ENCODE measurements at places on chromosomes 1 and 21. TPM values are rescaled to one million over a fixed set of nuclear protein-coding genes. Genes with fewer than 3 reads are reported as not detected.
A peak's percentile ranks its signal among the peaks of the same experiment; 100 is the strongest.

The PAPPA2 gene
- total RNA-seq: 0.08 TPM

The FAAH gene
- 4.3 TPM for total RNA-seq

DNA sequence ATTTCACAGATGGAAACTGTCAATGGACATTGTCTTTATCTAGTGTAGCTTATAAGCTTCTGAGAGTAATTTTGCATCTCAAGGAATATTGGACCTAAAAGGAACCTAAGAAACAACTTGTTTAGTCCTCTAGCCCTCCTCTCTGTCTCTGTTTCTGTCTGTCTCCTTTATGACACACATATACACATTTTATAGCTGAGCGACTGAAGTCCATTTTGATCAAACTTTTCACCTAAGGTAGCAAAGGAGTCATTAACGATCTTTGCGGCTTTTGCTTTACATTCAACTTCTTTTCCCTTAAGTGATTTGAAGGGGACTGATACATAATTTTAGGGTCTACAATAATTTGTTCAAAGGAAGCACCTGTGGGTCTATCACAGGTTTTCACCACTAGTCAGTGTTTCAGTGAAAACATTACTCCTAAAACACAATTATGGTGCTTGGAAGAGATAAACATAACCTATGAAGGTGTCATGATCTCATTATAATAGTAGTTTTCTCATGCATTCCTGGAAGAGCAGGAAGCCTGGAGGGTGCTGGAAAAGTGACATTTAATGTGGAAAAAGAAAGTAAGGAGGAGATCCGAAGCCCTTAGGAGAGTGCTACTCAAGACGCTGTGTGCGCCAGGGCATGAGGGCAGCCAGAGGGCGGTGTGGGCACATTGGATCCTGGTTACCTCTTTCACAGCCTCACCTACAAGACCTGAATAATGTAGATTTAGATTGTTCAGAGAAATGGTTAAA lies 248.6 kb downstream of the DNM3 start:
- no peaks in the 10 kb centered on the region for H3K36me3 ChIP-seq
- H3K4me1 ChIP-seq: peaks cover 4% of the 10 kb centered on the region
- no peaks in the 10 kb centered on the region for H3K27me3 ChIP-seq
- peak; percentile 69 for DNase-seq

GRCh38 chr1:42350086-42350485 lies 15.1 kb upstream of the FOXJ3 start:
- no peak overlapping the region for H3K27ac ChIP-seq
- DNase-seq: no peak
- H3K4me1 ChIP-seq: no peaks in the 10 kb centered on the region

The VASH2 gene
- 0.48 TPM for total RNA-seq

- no peak overlapping the region for H3K4me3 ChIP-seq
- peaks cover 26% of the 10 kb centered on the region for H3K27me3 ChIP-seq
- H3K36me3 ChIP-seq: no peaks in the 10 kb centered on the region
- H3K27ac ChIP-seq: no peak overlapping the region
- no peaks in the 10 kb centered on the region for H3K4me1 ChIP-seq
Observed at GRCh38 chr1:37741130-37741529, 23.8 kb downstream of the EPHA10 start.

The EPHA2 gene
- total RNA-seq: not detected
